GM12878 (cell line): ENCODE measurements at places on chromosomes 7 and 10. TPM values are rescaled to one million over a fixed set of nuclear protein-coding genes. Genes with fewer than 3 reads are reported as not detected.

GRCh38 chr7:2488272-2488645 lies 12.1 kb upstream of the GRIFIN start:
- no peak overlapping the region for H3K27ac ChIP-seq
- H3K27me3 ChIP-seq = no peaks in the 10 kb centered on the region
- DNase-seq = no peak

DNA sequence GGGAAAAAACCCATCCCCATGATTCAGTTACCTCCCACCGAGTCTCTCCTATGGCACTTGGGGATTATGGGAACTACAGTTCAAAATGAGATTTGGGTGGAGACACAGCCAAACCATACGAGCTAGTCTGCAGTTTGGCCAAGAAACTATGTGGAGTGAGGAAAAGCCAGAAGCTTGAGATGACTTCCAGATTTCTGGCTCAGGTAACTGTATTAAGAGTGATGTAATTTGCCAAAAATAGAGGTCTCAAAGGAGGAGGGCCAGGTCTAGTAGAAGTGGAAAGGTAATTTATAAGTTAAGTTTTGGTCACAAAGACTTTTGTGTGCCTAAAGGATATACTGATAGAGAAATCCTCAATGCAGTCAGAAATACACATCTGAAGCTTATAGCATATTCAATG lies 279.7 kb upstream of the MGMT start:
- H3K27ac ChIP-seq = no peak overlapping the region
- DNase-seq = no peak
- no peaks in the 10 kb centered on the region for H3K27me3 ChIP-seq
- H3K4me1 ChIP-seq = no peaks in the 10 kb centered on the region
- no peaks in the 10 kb centered on the region for H3K36me3 ChIP-seq

DNA sequence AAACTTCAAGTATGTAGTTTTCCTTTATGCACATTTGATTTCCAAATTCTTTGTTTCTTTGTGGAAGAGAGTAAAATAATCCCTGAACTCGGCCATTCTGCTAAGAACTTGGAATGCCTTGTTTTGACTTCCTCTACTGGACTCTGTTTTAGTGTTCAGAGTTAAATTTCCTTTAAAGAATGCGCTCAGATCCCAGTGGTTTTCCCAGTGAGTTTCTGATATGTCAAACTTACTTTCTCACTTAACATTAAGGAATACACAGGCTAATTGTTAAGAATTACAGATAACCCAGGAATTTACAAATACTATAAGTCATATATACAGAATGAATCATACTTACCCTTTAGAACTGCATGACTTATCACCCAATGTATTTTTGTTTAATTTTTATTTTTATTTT lies 1067.6 kb upstream of the CELF2 start:
- no peaks in the 10 kb centered on the region for H3K4me1 ChIP-seq
- H3K27ac ChIP-seq = no peak overlapping the region
- no peaks in the 10 kb centered on the region for H3K36me3 ChIP-seq
- H3K27me3 ChIP-seq = no peaks in the 10 kb centered on the region
- no peak for DNase-seq

- no peaks in the 10 kb centered on the region for H3K36me3 ChIP-seq
- no peak for DNase-seq
Measured at GRCh38 chr10:21529032-21529910, 3.8 kb upstream of the SKIDA1 start.

DNA sequence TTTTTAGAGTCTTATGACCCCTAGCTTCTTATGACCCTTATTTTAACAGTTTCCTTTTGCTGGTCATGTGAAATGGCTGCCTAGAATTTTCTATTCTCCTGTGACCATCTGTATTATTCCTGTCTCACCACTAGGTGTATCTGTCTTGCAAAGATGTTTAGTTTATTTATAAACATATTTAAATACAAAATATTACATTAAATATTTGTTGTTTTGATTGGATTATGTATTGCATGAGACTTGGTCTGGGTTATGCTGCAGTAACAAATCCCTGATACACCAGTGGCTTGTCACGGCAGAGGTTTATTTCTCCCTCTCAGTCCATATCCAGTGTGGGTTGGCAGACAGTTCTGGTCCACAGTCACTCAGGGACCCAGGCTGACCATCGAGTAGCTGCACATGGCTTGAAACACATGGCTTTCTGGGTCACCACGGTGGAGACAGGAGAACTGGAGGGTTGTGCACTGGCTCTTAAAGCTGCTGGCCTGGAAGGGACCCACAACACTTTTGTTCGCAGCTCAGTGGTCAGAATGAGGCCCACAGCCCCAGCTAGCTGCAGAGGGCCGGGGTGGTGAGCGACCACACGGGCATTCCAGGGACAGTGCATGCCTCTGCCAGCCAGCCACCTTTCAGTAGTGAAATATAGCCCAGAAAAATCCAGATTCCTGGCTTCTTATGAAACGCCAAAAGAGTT lies 7.4 kb downstream of the RASSF4 start:
- peak overlapping the region; percentile 7; the same call in 1 of the 2 replicates for H3K4me3 ChIP-seq
- H3K27me3 ChIP-seq = no peaks in the 10 kb centered on the region
- H3K27ac ChIP-seq = peak overlapping the region; percentile 85
- H3K36me3 ChIP-seq = peaks cover 8% of the 10 kb centered on the region
- DNase-seq = no peak

- no peak for DNase-seq
- H3K36me3 ChIP-seq = no peaks in the 10 kb centered on the region
- H3K4me3 ChIP-seq = peak overlapping the region; percentile 1; the same call in 1 of the 2 replicates
- peak overlapping the region; percentile 60 for H3K27ac ChIP-seq
Measured at GRCh38 chr7:2566348-2566889, 7.6 kb downstream of the IQCE start.

GRCh38 chr10:5047912-5048628 lies 44.4 kb upstream of the AKR1C2 start:
- H3K27ac ChIP-seq = no peak overlapping the region
- H3K27me3 ChIP-seq = no peaks in the 10 kb centered on the region
- H3K36me3 ChIP-seq = no peaks in the 10 kb centered on the region
- DNase-seq = no peak

Gene UNCX
- not detected in 2 replicates for total RNA-seq

Gene ELOVL3
- total RNA-seq = not detected in 2 replicates

Gene HOXA13
- not detected in 2 replicates for total RNA-seq

Gene GJD4
- total RNA-seq = not detected in 2 replicates

Gene GCK
- total RNA-seq = 0.24 TPM in 1 of 2 replicates, not detected in the other

Gene CCDC201
- total RNA-seq = not detected in 2 replicates

Gene NODAL
- total RNA-seq = 0.11 TPM in 1 of 2 replicates, not detected in the other
